ENCODE measurements at places on chromosomes 6 and 20.

DNA sequence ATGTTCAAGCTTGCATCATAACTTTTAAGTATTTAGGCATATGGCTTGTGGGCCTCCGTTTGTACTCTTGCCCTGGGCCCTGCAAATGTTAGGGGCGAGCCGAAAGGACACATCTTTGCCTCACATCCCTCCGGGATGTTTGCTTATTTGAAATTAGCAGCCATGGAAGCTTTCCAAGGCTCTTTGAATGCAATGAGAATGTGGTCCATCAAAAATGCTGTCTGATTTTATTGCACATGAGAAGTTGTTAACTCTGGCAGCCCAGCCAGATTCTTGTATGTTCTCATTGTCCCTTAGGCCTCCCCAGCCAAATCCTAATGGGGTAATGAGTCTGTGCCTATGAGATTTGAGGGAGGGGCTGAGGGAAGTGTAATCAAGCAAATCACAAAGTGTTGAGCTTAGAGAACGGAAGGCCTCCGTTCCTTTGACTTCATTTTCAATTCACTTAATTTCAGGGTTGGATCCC is 261.2 kb upstream of the MARCKS start:
- DNase-seq: no peak

GRCh38 chr20:58604128-58604881 is 46.8 kb upstream of the STX16 start:
- no peak for DNase-seq

DNA sequence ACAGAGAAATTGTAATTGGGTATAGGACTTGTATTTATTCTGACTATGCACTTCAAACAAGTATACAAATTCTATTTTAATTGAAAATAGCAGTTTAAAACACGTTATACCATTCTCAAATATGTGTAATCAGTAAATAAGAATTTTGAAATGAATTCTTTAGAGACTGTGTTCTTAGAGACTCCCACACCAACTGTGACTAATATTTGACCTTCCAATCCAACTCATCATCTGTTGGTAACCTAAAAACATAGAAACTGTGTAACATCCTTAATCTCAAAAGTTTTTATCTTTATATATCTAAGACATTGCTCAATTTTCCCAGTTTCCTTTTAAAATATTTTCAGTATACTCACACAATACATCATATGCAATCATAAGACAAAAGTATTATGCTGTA is 83.9 kb downstream of the KHDRBS2 start:
- DNase-seq: no peak

DNA sequence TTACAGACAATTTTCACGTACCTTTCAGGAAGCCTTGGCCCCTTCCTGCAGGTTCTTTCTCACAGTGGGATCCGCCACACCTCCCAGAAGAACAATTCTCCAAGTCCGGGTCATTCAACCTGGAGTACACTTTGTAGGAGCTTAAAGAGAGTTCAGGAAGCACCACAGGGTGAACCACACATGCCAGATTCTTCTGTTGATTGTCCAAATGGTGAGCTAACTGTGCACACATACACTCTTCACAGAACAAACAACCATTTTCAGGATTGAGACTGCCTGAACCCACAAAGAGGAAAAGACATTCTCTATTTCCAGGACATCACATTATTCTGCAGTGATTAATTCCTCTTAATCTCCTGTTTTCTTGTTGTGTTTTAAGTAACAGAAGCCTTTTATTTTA is 51.0 kb downstream of the SCGN start:
- no peak for DNase-seq

- DNase-seq: no peak
Measured at GRCh38 chr6:41222513-41222912, 5.6 kb upstream of the TREML4 start.

DNA sequence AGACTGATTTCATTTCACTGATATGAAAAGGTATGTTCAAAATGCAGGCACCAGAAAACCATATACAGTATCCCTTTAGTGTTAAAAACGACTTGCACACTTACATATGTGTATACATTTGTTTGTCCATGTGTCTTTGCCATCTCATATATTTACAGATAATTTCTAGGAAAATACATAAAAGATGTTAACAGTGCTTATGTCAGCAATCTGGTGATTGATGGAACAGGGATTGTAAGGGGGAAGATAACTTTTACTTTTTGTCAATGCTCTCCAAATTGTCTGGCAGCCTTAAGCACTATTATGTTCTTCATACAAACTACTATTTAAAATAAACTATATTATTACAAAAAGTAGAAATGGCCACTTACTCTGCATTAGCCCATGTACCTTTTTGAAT is 238.5 kb upstream of the DEFB112 start:
- DNase-seq: no peak

GRCh38 chr6:133130863-133131262 is 110.3 kb upstream of the EYA4 start:
- no peak for DNase-seq
